ENCODE measurements at places on chromosomes 4 and X.

- DNase-seq = no peak
Observed at GRCh38 chrX:151711787-151712186, 4.0 kb upstream of the FATE1 start.

DNA sequence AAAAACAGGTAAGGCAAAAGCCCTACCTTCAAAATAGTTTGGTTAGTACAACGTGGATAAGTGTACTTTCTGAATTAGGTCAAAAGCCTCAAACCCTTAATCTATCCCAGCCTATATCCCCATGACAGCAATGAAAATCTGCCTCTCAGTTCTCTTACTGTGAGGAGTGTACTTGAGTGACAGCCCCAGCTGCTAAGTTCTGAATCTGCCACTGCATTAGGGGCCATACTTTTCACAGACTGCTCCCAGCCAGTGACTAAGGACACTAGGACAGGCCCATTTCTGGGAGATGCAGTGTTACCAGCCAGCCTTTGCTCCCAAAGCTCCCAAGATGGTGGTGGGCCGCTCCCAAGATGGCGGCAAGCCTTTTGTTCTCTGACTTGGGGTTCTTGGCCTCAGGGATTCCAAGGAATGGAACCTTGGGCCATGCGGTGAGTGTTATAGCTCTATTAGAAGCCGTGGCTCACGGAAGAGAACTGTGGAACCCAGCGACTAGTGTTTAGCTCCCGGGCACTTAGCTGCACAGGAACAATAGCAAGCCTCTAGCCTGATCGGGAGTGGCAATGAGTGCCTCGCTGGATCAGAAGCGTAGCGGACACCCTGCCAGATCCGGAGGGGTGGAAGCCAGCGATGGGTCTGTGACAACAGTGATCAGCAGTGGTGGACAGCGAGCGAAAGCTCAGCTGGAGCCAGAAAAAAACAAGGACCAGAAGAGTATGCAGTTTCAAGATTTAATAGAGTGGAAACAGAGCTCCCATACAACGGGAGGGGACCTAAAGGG, 175.6 kb upstream of the NRK start:
- DNase-seq = no peak

DNA sequence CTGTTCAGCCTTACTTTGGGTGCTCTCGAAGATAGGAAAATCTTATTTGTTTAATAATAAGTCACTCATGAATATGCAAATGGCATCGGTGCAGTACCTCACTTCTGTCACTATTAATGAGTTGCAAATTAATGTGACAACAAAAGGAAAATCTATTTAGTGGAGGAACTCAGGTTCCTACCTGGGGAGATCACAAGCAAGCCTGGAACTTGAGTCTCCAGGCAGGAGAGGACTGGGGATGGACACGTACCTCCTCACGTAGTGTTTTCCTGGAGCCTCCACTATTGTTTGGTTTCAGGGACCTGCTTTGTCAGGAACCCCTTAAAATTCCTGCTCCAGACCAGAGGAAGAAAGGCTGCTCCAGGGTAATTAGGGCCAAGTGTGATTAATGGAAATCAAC, 82.1 kb downstream of the BCOR start:
- no peak for DNase-seq

GRCh38 chrX:154091678-154092077, 5.8 kb downstream of the MECP2 start:
- DNase-seq = no peak

DNA sequence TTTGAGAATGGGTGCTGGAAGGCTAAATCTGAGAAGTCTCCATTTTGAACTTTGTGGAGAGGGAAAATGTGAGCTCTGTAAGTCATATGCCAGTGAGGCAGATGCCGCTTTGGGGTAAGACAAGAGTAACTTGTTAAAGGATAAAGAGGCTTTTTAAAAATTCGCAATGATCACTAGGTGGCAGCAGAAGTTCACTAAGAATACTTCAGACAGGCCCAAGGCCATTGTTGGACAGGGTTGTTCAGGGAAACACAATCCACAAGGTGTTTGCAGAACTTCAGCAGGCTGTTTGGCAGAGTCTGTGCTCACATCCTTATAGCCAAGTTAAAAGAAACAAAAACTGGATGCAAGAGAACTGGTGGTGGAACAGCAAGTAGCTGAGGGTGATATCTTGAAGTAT, 13.7 kb upstream of the PIGA start:
- no peak for DNase-seq

DNA sequence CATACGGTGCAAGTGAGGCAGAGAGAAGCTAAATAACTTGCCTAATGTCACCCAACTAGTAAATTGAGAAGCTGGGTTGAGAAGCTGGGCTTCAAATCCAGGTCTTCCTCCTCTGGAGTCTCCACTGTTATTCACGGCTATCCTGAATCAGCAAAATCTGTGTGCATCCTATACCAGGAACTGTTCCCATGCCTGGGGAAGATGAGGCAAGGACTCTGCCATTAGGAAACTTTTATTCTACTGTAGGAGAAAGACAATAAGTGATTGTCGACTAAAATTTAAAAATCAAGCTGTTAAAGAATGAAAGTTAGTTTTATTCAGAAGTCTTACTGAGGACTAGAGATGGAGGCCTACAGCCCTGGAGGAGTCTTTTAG, 872 bp upstream of the TEC start:
- DNase-seq = no peak

DNA sequence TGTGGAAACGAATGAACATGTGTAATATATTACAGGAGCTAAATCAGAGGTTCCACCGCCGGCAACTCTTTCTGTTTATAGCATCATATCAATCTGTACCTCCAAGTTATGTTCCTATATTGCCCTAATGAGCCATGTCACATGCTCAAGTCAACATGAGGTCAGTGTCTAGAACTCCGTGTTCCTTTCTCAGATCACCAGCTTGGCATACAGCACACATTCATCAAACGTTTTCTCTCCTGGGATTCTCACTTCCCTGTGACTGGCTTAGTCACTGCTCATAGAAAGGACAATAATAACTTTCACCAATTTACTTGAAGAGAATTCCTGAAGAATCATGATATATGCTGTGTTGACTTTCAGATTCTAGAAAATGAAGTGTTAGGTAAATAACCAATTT, 532.0 kb upstream of the SPANXN1 start:
- no peak for DNase-seq
